ENCODE measurements at places on chromosomes 1 and 21. TPM values are rescaled to one million over a fixed set of nuclear protein-coding genes. Genes with fewer than 3 reads are reported as not detected.

Gene LRRC38
- 1.7 TPM for total RNA-seq

GRCh38 chr1:21034725-21035628 is 141.7 kb downstream of the EIF4G3 start:
- DNase-seq: no peak
- no peak overlapping the region for H3K4me3 ChIP-seq
- H3K27ac ChIP-seq: no peak overlapping the region
- no peaks in the 10 kb centered on the region for H3K36me3 ChIP-seq
- no peaks in the 10 kb centered on the region for H3K4me1 ChIP-seq

DNA sequence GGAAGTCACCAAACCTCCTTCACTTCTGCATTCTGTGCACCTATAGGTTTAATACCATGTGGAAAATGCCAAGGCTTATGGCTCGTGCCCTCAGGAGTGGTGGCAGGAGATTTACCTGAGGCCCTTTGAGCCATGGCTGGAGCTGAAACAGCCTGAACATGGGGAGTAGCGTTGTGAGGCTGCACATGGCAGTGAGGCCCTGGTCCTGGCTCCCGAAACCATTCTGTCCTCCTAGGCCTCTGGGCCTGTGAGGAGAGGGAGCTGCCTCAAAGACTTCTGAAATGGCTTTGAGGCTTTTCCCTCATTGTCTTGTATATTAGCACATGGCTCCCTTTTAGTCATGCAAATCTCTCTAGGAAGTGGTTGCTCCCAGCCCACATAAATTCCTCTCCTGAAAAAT is 20.6 kb downstream of the PTGFR start:
- no peak for DNase-seq
- no peaks in the 10 kb centered on the region for H3K36me3 ChIP-seq
- no peak overlapping the region for H3K27ac ChIP-seq
- H3K4me3 ChIP-seq: no peak overlapping the region
- H3K27me3 ChIP-seq: no peaks in the 10 kb centered on the region

DNA sequence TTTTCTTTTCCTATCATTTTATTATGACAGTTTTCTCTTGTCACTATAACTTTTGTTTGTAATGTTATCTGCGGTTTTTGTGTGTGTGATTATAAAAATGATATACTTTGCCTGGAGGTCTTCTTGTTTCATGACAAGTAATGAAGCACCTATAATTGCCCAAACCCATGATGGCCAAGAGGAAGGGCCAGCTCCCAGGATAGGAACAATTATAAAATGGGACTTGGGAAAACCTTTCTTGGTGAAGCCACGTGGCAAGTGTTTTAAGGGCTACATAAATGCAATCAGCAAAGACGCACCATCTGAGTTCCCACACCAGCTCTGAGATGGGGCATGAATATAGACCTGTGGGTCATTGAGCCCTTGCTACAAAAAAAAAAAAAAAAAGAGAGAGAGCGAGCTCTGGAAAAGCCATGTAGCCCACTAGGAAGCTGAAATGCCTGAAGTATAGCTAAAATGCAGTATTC is 462.6 kb upstream of the RUNX1 start:
- no peak overlapping the region for H3K27ac ChIP-seq
- no peaks in the 10 kb centered on the region for H3K27me3 ChIP-seq
- no peak overlapping the region for H3K4me3 ChIP-seq
